Activated CD8-positive, alpha-beta memory T cell treated with anti-CD3 and anti-CD28 coated beads for 1 hour (primary cell): ENCODE measurements at places on chromosomes 4 and X.

- DNase-seq: no peak
These were observed 16.7 kb upstream of the SOD3 start for GRCh38 chr4:24778464-24779225.

GRCh38 chrX:153868576-153869472 lies 17.1 kb downstream of the L1CAM start:
- no peak for DNase-seq

DNA sequence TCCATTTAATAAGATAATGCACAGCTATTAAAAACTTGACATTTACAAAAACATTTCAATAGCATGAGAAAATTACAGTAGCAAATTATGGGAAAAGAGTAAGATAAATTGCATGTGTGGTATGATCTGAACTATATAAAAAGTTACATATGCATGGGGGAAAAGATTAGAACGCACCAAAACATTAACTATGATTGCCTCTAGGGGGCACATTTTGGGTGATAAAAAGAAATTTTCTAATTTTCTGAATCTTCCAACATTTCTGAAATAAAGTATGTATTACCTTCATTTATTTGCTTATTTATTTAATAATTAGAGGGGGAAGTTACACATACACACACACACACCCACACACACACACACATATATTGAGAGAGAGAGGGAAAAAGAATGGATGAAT lies 19.6 kb upstream of the KDM5C start:
- no peak for DNase-seq

DNA sequence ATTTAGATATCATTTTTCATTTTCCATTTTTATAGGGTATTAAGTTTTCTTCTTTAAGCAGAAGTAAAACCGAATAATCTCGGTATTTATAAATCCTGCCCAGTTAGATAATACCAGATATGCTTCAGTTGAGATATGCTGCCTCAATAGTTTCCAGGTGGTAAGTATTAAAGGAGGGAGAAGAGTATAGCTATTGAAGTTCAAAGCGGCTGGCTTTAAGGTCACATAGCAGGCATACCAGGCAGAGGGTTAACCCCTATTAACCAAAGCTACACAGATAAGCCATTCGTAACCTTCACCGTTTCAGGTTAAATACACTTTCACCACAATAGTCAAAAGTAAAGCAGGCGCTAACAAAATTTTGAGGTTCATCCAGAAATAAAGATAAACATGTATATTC lies 54.2 kb downstream of the EDNRA start:
- DNase-seq: no peak

GRCh38 chr4:40515398-40516293 lies 114.0 kb downstream of the RBM47 start:
- no peak for DNase-seq

DNA sequence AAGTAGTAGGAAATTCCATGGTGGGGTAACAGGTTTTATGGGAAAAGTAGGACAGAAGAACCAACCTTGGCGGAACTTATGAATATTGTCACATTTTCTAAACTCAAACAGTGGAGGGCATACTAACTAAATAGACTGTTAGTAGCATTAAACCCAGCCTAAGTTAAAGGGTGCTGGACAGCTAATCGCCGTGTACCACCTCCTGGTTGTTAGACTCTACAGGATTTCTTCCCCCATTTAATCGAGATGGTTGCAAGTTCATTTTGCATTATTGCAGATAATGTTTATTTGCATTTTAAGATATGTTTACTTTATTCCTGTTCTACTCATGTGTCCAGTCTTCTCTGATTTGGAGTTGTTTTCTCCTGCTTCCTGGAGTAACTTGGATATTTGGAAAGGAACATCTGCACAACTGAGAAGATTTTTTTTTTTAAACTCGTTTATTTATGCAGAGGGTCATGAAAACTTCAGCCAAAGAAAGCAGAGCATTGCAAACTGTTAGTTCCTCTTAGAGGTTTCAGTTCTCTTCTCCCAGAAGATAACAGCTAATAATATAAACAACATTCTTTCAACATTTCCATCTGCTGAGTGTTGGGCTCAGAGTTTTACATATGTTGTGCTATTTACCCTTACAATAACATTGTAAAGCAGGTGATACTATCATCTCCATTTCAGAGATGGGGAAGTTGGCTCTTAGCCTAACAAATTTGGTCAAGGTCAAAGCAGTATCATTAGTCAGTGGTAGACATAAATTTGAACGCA lies 51.5 kb upstream of the TBC1D9 start:
- no peak for DNase-seq

- DNase-seq: no peak
These were observed 72.5 kb downstream of the ANXA3 start for GRCh38 chr4:78624048-78624447.

- no peak for DNase-seq
These were observed 28.7 kb downstream of the APLN start for GRCh38 chrX:129626026-129626425.

GRCh38 chr4:16583764-16584163 lies 314.7 kb downstream of the LDB2 start:
- DNase-seq: no peak

GRCh38 chr4:12884846-12885796 lies 599.0 kb downstream of the RAB28 start:
- no peak for DNase-seq

GRCh38 chr4:152462695-152463094 lies 73.2 kb downstream of the FBXW7 start:
- DNase-seq: no peak

GRCh38 chrX:39161611-39162255 lies 360.5 kb downstream of the MID1IP1 start:
- DNase-seq: no peak

DNA sequence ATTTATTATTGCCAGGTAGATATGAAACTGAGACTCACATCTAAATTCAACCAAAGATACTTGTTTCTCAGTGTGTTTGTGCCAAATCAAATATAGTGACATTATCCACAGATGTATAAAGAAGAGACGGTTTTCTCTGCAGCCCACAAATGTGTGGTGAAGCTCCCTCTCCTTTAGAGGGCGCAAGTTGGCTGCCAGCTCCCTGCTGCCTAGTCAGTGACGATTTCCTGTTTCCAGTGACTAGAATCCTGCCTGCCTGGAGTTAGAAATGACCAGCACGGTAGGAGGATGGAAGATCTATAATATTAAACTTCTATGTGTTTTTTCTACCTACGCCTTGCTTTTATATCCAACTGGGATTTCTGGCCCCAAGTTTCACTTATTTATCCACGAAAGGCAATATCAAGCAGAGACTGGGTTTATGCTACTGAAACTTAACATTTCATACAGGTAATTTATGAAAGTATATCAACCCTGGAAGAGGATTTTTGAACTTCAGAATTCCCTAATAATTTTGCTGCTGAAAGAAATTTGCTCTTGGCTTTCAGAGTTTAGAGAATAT lies 1793.7 kb upstream of the TENM3 start:
- no peak for DNase-seq

DNA sequence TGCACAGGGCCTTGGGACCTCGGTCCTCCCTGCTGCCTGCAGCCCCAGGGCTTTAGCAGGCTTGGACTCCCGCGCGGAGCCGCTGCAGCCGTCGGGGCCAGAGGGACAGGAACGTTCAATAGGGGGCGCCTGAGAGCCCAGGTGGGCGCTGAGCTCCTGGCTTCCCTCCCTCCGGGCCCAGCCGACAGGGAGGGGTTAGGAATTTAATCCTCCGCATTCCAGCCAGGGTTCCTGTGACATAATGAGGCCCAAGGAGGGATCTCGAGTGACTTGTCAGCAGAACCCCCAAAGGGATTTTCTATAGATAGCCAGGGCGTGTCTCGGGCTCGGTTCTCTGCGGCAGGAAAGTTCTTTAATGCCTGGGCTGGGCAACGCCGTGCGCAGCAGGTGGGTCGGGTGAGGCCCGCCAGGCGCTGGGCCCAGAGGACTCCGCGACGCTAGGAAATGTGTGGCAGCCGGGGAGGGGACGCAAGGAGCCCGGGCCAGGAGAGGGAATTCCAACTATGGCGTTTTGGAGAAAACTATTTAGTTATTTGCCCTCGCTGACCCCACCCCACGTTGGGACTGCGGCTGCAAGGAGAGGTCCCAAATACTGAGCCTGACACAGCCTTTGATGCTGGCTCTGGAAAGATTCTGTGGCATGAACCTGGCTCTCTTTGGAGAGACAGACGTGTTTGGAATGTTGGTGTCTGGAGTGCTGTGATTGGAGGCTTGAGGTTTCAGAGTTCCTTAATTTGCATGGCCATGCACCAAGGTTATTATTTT lies 285.2 kb upstream of the GATB start:
- no peak for DNase-seq

GRCh38 chrX:11137543-11138139 lies 26.5 kb downstream of the HCCS start:
- no peak for DNase-seq

GRCh38 chrX:7515681-7516413 lies 327.1 kb upstream of the VCX start:
- no peak for DNase-seq

DNA sequence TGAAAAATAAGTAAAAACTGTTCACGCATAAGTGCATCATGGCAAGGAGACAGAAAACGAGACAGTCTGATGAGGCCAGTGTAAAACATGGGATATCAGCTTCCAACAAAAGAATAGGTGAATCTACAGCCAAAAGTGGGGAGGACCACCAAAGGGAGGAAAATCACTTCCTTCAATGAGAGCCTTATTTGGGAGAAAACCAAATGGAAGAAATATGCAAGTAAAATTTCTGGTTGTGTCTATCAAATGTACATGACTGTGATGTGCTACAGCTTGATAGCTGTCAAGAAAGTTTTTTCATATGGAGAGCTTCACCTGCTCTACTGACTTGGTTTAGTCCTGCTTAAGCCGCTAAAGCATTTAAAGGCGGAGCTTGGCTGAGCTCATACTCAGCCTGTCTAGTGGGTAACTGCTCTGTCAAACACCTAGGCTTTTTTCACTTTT lies 66.2 kb downstream of the MAGEA1 start:
- no peak for DNase-seq

DNA sequence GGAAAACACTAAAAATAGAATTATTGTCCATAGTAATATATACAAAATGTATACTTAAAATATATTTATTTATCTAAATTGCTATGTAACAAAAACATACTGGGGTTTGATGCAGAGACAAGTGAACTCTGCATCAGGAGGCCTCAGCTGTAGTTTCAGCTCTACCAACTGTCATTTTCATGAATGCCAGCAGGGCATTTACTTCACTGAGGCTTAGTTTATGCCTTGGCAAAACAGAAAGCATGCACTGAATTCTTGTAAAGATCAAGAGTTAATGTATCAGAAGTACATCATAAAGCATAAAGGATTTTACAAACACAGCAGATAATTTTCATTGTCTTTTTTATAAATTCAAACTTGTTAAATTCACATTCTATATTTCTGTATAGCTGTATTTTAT lies 577.0 kb downstream of the C4orf33 start:
- no peak for DNase-seq

DNA sequence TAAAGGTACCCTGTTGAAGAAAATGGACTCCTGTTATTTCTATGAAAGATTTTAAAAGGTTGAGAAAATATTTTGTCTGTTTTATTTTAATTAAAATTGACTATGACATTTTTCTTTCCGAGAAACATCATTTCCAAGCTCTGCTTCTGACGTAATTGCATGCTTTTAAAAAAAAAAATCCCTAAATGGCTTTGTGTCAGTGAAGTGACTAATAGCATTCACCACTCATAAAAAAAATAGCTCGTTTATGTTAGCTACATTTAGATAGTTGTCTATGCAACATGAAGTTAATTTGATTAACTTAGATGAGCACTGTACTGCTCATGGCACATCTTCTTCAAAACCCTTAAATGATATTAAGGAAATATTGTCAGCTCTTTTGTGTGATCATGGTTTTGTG lies 105.1 kb upstream of the KLHL13 start:
- DNase-seq: no peak

DNA sequence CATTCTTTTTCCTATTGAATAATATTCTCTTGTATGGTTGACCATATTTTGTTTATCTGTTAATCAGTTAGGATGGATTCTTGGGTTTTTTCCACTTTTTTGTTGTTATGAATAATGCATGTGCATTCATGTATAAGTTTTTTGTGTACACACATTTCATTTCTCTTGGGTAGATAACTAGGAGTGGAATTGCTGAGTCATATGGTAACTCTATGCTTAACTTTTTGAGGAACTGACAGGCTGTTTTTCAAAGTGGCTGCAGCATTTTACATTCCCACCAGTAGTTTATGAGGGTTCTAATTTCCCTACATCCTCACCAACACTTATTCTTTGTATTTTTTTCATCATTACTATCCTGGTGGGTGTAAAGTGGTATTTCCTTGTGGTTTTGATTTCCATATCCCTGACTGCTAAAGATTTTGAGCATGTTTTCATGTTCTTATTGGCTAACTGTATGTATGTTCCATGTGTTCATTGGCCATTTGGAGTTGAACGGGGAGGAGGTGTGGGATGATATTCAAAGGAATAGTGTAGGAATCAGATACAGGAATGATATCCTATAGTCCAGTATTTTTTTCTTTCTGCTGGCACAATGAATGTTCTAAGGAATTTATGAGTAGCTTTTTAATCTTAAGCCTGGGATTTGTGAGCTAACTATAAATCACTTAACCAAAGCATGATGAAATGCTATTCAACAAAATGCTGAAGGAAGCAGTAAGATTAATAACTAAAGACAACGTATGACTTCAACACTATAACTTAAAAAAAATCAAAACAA lies 114.3 kb downstream of the AMELX start:
- DNase-seq: no peak

- no peak for DNase-seq
These were observed 2.4 kb upstream of the CFAP299 start for GRCh38 chr4:80333121-80333520.

DNA sequence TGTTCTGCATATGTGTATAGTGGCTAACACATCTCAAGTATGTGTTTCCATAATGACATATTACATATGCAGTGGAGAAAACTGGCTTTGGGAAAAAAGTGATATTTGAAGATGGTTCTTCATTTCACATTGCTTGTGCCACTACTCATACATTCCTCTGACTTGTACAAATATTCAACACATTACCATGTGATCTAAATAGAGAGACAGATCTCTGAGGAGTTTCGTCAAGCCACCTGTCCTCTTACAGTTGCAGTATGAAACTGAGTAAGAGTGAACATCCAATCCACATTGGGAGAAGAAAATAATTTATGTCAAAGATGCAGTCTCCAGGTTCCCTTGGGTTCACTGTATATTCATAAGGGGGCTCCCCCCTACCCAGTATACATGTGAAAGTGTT lies 123.9 kb downstream of the KDR start:
- no peak for DNase-seq

GRCh38 chr4:107258359-107258758 lies 222.2 kb upstream of the DKK2 start:
- no peak for DNase-seq

- DNase-seq: no peak
These were observed 13.8 kb upstream of the RELL1 start for GRCh38 chr4:37699868-37700481.

- DNase-seq: no peak
These were observed 74.3 kb downstream of the WFS1 start for GRCh38 chr4:6343939-6344408.

DNA sequence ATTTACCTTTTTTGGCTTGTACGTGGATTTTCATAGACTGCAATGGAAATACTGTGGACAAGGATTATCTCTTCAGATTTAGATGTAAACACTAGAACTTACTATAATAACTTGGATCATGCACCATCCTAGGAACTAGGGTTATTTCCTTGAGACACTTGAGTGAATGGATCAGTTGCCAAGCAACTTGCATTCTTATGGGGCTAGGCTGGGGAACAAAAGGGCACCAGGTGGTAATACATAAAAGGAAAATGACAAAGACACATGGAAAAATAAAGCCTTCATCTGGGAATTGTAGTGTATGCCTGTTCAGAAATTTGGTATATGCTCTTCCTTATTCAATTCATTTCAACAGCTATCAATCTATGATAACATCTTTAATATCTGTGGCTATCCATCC lies 247.1 kb downstream of the SPRY1 start:
- DNase-seq: no peak

GRCh38 chr4:79609817-79610216 lies 201.8 kb upstream of the GK2 start:
- no peak for DNase-seq
